Activated T-cell treated with anti-CD3 and anti-CD28 coated beads, Interleukin-2, amount 50 U/mL, for 24 hours (primary cell): ENCODE measurements at places on chromosomes 5 and 9.

DNA sequence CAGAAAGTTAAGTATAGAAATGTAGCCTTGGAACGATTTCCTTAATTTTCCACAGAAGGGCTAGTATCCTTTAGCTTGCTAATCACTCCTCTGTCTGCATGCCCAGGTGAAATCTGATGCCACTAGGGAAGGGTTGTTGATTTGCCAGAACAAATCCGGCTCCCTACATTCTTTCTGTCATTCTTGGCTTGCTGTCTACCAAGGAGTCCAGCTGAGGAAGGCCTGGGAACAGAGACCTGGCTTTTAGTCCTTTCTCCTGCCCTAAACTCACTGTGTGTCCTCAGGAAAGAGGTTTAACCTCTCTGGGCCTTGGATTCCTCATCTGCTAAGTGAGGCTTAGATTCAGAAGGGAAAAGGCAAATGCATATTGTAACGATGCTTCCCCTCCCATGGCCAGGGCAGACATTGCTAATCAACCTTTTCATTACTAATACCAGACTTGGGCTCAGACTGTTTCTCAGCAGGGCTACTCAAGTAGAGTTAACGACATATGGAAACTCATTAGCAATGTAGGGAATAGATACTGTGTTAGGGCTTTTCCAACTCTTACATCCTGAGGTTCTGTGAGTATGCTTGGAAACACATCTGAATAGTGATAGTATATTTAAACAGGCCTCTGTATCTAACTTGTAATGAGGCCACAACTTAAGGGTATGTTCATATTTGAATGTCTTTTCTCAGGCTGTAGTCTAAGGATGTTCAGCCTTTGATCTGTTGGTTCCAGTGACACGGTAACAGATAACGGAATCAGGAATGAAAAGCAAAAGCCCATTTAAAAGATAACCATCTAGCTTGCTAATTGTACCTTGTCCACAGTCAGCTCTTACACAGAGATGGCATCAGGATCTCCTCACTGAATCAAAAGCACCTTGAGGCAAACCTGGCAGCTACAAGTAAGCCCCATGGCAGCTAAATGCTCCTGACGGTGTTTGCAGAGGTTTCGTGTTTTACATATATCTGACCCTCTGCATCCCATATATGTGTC is 4.1 kb downstream of the GALNT10 start:
- no peak for DNase-seq

- DNase-seq: no peak
These were observed 59.6 kb upstream of the GRAMD2B start for GRCh38 chr5:126363658-126364057.

DNA sequence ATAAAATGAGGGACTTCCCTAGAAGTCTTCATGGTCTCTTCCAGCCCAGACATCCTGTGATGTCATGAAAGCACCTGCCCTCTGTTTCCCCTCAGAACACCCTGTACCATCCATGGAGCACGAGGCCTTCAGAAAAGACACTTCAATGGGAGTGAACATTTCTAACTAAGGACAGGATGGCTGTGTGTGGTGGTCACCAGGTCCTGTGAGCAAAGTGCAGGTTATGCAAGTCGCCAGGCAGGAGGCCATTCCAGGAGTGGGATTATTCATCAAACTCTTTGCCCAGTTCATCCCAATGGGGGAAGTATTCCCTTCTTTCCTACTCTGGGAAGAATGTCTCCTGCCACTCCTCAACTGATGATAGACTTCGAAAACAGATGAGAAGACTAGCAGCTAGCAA is 80.5 kb downstream of the SLC1A3 start:
- DNase-seq: no peak

GRCh38 chr5:148841519-148841918 is 15.1 kb downstream of the ADRB2 start:
- no peak for DNase-seq

DNA sequence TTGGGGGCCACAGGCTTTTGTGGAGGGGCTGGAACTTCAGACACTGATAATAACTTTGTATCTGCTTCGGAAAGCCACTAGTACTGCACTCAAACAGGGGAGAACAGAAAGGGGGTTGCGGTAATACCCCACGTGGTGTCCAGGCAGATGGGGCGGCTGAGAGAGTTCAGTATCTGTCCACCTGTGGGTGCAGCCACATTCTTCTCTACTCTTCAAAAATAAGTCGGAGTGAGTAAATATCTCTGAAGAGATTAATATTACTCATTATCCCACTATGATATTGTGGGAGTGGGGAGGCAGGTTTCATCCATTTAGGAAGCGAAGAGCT is 102.1 kb upstream of the SSBP2 start:
- DNase-seq: no peak

- no peak for DNase-seq
These were observed 98.6 kb downstream of the YTHDC2 start for GRCh38 chr5:113612060-113612496.

GRCh38 chr5:106368021-106368420 is 1302.7 kb downstream of the EFNA5 start:
- no peak for DNase-seq

GRCh38 chr5:13658761-13659160 is 285.7 kb downstream of the DNAH5 start:
- no peak for DNase-seq

- DNase-seq: no peak
These were observed 1.7 kb downstream of the ITGA1 start for GRCh38 chr5:52789378-52789777.

DNA sequence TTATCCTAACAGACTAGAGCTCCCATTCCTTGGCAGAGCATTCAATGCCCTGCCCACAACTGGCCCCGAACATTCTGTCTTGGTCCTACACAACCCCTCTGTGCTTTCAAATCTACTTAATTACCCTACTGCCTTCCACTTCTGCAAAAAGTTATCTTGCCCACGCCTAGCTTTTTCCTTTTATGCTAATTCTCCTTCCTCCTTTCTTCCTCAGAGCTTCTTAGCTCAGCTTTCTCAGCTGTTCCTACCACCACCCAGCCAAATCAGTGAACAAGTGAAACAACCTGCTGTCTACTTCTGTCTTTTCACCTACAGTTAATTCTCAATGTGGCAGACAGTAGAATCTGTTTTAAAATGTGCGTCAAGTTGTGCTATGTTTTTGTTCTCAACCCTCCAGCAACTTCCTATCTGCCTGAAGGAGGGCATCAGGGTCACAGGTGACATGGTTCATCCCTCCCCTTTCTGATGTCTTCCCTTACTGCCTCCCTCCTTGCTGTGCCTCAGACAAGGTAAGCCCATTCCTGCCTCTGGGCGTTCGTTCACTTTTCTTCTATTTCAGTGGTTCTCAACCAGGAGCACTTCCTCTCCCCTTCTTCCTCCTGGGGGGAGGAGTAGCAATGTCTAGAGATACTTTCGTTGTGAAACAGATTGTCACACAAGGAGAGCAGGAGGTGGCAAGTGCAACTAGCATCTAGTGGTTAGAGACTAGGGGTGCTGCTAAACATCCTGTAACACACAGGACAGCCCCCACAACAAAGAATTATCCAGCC is 1.3 kb upstream of the REEP5 start:
- peak; percentile 43 for DNase-seq

- DNase-seq: no peak
These were observed 599.6 kb upstream of the ADAMTS16 start for GRCh38 chr5:4540375-4541173.

- no peak for DNase-seq
These were observed 5.7 kb upstream of the ADRB2 start for GRCh38 chr5:148820461-148821395.

DNA sequence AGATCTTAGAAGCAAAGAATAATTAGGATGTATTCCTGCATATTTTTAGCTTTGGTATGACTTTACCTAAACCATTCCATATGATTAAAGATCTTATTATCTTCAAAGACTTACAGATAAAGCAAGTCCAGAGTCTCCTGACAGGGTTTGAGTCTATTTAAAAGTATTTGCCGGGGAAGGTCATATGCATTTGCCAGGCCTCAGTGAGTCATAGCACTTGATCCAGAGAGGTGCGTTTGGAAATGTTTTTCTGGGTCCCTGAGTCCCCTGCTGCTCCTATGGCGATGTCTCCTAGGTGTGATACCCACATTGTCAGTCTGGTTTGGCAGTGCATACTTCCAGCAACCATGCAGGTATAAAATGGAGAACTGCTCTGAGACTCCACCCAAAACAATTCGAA is 217.0 kb downstream of the FBXL7 start:
- no peak for DNase-seq

- DNase-seq: no peak
These were observed 19.4 kb upstream of the GRPEL2 start for GRCh38 chr5:149325894-149326293.

DNA sequence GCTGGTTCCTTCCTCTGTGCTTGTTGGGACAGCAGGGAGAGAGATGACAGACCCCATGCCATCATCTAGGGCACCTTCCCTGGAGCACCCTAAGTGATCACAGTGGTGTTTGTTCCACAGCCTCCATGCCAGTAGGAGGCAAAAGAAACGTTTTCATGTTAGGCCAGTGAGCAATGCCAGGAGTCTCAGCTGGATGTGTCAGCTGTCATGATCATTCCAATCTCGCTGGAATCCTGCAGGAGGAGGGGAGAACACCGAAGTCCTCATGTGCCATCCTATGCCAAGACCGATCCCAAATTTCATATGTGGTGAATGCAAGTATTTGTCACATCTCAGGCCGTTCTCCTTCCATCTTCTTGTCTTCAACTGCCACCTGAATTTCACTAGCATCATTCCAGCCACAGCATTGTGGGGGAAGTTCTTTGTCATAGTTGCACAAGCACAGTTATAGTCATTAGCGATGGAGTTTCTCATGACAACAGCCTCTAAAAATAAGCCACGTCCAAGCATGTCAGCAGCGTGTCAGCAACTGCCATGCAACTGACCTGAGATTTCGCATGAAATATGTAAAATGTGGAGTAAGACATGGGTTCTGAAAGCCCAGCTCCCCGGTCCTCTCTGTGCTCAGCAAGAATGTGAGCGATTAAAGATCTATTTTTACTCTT is 97.2 kb upstream of the DNAH5 start:
- no peak for DNase-seq

DNA sequence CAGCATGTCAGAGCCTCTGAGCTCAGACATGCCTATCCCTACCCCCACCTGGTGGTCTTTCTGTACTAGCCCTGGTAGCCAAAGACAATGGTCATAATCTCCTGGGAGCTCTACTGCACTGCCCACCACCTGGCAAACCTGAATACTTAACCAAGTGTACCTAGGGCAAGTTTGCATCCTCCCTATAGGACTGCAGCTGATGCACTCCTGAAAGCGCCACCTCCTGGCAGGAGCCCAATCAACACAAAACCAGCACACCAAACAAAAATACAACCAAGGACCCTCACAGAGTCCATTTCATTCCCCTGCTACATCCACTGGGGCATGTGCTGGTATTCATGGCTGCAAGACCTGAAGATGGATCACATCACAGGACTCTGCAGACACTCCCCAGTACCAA is 14.8 kb upstream of the FAM174A start:
- no peak for DNase-seq

- DNase-seq: no peak
These were observed 12.3 kb downstream of the SERINC5 start for GRCh38 chr5:80243567-80243966.

GRCh38 chr5:38803246-38803645 is 42.6 kb upstream of the OSMR start:
- no peak for DNase-seq

DNA sequence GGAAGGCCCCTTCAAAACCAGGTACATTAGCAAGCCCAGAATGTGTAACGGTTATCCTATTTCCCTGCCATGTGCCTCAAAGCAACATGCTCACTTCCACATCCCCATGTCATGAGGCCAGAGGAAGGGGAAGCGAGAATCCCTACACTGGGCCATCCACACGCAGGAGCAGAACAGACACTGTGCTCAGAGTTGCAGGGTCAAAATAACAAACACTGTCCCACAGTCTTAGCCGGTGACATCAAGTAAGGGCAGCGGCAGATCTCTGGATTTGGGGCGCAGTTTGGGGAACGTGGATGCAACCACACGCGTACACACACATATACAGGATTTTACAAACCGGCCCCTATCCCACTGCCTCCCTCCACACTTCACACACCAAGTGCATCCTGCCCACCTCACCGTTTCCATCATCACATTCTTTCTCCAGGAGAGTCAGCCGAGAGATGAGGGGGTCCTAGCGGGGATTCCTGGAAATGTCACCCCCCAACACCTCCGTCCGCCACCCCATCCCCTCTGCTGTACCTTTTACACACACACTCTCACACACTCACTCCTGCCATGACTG is 776 bp downstream of the APBA1 start:
- DNase-seq: no peak

DNA sequence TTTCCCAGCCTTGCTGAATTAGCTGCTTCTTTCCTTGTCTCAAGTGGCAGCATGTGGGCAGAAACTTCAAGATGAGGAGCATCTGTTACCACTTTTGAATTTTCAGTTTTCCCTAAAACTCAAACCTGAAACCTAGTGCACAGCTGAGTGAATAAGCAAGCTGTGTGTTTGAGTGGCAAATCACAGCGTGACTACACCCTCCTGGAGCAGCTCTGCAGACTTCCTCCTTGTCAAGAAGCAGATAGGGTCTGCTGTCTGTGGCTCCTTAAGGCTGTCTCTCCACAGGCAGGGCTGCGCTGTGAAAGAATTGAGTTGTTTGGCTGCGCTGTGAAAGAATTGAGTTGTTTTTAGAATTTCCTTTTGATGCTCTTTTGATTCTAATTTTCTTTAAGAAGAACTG is 179.7 kb upstream of the HAPLN1 start:
- no peak for DNase-seq

DNA sequence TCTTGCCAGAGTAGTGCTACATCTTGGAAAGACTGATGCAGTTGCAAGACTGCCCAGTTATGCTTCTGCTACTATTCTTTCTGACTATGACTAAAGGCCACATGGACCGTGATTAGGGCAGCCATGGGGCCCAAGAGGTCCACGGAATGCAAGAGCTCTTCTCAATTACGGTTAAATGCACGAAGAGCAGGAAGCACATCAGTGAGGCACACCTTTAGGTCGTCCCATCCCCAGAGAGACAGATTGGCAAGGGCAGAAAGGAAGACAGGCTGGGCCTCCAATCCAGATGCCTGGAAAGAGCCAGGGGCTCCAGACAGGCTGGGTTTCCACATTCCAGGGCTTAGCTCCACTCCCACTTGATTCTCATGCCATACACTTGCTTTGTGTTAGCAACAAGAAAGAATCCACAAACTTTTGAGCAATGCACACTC is 132.3 kb upstream of the SLIT3 start:
- no peak for DNase-seq

DNA sequence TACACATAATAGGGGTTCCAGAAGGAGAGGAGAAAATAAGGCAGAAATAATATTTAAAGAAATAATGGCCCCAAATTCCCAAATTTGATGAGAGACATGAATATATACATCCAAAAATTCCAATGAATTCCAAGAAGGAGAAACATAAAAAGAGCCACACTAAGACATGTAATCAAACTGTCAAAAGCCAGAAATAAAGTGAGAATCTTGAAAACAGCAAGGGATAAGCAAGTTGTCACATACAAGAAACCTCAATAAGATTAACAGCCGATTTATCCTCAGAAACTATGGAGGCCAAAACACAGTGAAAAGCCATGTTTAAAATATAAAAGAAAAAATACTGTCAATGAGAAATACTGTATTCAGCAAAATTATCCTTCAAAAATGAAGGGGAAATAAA is 14.5 kb downstream of the CATSPER3 start:
- DNase-seq: no peak
